Pons (tissue), 1 donor: ENCODE measurements at places on chromosomes 3 and 15.
A peak's percentile ranks its signal among the peaks of the same experiment; 100 is the strongest.

DNA sequence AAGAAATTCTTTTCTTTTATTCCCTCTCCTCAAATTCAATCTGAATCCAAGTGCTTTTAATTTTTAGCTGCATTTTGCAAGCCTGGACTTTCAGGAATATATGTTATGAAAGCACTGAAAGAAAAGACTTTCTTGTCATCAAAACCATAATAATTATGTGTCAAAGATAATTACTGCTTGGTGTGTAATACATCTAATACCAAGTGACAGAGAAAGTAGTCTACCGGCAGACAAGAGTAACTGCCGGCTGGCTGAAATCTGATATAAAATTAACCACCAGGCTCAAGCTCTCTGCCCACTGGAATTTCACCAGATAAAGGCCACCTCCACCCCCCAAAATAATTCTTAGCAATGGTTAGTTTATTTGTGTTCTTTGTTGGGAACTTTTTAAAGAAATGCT lies 220.9 kb upstream of the CDIN1 start:
- no peak for DNase-seq

- DNase-seq: no peak
These were observed 14.2 kb downstream of the LPP start for GRCh38 chr3:188168186-188168585.

- no peak for DNase-seq
These were observed 270.6 kb upstream of the RGMA start for GRCh38 chr15:93359425-93360131.

- DNase-seq: no peak
These were observed 98.3 kb downstream of the GBE1 start for GRCh38 chr3:81663114-81663513.

- no peak for DNase-seq
These were observed 15.8 kb upstream of the FANCD2 start for GRCh38 chr3:10010421-10010877.

- no peak for DNase-seq
These were observed 64.2 kb downstream of the TBC1D5 start for GRCh38 chr3:17678116-17678741.

DNA sequence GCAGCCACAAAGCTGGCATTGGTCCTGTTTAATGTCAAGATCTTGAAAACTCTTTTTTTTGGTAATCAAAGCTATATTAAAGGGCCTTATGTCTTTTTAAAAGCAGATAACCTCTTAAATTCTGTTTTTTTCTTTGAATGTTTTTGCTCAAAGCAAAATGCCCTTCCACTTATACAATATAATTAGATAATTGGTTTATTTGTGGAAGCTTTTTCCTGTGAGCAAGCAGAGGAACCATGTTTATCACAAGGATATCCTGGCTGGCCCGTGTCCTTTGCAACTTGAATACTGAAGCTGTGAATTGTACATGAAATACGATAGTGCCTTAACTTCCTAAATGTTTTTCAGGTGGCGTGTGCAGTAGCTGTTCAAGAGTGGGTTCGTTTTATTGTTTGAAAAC lies 2.6 kb downstream of the ST3GAL6 start:
- DNase-seq: no peak

DNA sequence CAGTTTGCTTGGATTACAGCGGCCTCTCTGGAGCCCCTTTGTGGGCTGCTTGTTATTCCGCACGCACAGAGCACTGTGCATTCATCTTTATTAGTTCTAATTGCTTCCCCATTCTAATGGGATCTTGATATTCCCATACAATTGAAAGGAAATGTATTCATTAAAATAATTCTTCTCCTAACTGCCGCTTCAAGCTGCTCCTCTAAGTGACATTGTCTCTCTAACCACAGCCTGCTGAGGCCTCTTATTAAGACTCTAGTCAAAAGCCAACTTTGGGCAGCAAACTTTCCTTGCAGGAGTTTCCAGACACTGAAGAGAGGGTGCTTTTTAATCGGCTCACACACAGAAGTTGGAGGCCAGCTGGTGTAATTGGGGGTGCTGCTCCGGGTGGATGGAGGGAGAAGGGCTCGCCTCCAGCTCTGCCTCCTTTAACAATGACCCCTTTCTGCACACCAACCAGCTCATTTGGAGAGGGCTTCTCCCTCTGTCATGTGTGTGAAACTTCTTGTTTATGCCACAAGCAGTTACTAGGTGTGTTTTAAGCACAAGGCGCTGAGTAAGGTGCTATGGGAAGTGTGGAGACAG lies 5.6 kb upstream of the MAGEF1 start:
- DNase-seq: peak; percentile 66

DNA sequence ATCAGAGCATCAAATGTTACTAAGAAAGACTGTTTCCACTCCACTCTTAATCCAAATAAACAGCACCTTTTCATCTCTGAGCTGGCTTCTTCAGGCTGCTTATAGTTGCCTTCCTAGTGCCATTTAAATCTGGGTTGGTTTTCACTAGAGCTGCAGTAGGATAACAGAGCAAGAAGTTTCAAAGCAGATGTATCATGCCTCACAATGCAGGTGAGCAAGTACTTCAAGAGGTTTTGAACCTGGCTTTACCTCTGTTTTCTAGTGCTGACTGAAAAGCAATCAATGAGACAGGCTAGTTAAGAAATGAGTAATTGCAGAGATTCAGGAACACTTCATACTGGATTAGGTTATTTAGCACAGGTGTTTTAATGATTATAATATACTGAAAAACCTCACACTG lies 147.7 kb upstream of the SATB1 start:
- DNase-seq: no peak

- DNase-seq: no peak
These were observed 32.5 kb downstream of the CRYGS start for GRCh38 chr3:186511702-186512101.

GRCh38 chr15:77148191-77148590 lies 77.3 kb upstream of the TSPAN3 start:
- no peak for DNase-seq

DNA sequence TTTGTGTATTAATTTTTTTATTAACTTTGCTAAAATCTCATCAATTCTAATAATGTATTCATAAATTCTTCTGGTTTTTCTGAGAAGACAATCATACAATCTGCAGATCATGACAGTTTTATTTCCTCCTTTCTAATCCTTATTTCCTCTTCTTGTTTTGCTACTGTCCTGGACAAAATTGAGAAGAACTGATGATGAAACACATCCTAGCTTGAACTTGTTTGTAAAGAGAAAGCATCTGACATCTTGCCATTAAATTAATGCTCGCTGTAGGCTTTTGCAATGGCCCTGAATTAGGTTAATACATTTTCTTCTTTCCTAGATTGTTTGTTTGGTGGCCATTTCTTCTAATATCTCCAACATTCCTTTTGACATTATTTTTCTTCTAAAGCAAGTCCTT lies 110.9 kb upstream of the TPM1 start:
- DNase-seq: peak; percentile 52

DNA sequence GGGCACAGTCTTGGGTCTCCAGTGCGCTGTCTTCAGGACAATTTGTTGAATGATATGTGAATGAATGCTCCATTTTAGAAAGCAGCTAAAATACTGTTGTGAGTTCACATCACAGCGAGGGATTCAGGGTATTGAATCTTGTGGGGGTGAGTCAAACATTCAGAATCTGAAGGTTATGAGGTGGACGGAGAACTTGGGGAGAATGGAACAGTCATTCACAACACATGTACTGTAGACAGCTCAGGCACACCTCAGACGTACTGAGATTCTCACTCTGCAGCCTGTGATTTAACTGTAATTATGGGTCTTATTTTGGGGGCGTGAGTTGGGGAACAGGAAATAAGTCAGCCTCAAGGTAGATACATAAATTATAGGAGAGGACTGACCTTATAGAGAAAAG lies 13.9 kb downstream of the CRYBG3 start:
- DNase-seq: no peak

DNA sequence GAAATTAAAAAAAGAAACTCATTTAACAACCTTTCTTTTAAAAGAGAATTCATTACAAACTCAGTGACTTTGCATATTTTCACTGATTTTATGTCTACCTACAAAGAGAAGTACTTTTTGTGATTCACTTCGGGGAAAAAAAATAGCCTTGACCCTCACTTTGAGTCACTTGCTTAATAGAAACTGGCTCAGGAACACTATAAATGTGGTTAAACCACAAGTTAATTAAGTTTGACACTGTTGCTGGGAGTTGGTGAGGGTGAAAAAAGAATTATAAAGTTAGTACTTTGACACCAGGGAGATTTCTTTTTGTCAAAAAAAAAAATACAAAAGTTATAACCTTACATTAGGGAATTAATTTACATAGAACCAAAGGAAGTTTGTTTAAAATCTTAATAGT lies 810.9 kb downstream of the NR2F2 start:
- DNase-seq: no peak

- no peak for DNase-seq
These were observed 18.3 kb upstream of the SEMA3F start for GRCh38 chr3:50136714-50137405.

GRCh38 chr15:61794276-61794675 lies 266.0 kb downstream of the VPS13C start:
- no peak for DNase-seq

DNA sequence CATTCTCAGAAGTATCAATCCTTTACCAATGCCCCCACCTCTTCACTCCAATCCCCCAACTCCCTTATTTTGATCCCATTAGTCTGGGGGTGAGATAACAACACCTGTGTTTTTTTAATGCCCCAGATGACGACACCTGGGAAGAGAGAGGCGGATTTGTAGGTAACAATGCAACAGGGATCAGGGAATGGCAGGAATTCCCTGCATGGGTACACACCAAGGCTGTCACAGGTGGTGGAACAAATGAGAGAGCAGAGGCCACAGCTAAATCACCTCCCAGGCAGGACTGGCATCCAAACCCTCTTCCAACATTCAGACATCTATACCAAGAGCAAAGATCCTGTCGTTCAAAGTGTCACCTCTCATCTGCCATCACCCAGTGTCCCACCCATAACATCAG lies 319.2 kb upstream of the TRIM42 start:
- DNase-seq: no peak

- DNase-seq: no peak
These were observed 45.0 kb upstream of the PRICKLE2 start for GRCh38 chr3:64270142-64270865.

- DNase-seq: no peak
These were observed 39.4 kb upstream of the TBL1XR1 start for GRCh38 chr3:177236704-177237103.

DNA sequence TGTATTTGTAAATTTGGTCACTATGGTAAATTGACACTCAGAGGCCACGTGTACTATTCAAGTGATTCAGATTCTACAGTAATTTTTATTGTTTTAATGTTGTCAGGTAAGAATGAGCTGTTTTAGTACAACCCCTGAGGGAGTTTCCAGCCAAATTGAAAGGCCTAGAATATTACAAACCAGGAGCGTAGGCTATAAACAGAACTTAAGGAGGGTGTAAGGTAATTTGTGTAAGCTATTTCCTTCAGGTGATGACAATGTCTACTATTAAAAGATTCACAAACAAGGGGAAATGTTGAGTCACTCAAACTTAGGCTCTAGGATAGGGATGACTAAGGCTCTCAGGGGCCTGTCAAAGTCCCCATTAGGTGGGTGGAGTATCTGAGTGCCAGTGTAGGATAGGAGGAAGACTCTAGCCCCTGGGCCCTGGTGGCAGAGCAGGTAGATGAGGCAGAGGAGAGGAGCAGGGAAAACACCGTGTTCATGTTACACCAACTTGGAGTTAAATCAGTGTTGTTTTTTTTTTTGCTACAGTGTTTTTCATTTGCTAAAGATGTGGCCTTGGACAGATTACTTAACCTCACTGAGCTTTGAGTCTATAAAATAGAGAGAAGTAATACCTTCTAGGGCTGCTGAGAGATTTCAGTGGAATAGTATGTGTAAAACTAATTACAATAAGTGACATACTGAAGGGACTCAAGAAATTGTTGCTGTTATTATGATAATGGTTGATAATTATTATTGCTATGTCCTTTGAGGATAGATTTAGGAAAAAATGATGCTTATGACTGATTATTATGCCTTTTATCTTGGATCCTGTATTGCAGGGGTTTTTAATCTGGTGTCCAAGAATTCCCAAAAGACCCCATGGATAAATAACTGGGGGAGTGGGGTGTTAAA lies 10.3 kb downstream of the TM4SF1 start:
- no peak for DNase-seq

GRCh38 chr3:129474984-129475804 lies 35.2 kb downstream of the IFT122 start:
- no peak for DNase-seq

DNA sequence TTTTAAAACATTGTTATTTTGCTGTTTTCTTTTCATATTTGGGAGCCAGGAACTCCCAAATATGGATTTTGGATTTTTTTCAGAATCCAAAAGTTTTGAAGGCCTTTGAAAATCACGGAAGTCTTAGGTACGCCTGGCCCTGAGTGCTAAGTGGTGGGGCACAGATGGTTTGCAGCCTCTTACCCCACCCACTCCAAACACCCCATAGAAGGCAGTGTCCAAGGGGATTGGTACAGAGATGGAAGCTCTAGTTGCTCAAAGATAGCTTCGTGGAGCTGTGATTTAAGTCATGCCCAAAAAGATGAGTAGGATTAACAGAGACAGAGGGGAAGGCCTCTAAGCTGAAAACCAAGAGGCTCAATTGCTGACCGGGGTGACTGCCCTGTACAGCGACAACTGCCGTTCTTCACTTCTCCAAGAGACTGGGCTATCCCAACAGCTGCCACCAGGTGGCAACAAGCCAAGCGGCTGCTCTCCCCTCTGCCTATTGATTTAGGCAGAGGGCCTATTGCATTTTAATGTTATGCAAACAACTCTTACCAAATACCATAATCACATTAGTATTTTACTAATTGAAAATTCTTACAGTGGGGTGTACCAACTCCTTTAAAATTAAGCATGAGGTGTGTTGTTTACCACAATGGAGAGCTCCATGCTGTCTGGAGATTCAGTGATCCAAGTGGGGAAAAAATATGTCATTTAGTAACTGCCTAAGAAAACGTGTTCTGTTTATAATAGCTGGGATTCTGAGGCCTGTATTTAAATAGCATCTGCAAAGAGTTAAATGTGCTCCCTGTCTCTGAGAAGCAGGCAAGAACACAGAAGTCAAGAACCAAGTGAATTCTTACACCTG lies 64.0 kb upstream of the C15orf61 start:
- peak; percentile 75 for DNase-seq

GRCh38 chr3:51637144-51637940 lies 33.7 kb upstream of the TEX264 start:
- no peak for DNase-seq

GRCh38 chr3:167091226-167091625 lies 288.9 kb downstream of the ZBBX start:
- DNase-seq: no peak

- DNase-seq: no peak
These were observed 244.2 kb upstream of the SLITRK3 start for GRCh38 chr3:165440380-165440779.

- DNase-seq: no peak
These were observed 11.4 kb downstream of the SPRED1 start for GRCh38 chr15:38263996-38264395.

DNA sequence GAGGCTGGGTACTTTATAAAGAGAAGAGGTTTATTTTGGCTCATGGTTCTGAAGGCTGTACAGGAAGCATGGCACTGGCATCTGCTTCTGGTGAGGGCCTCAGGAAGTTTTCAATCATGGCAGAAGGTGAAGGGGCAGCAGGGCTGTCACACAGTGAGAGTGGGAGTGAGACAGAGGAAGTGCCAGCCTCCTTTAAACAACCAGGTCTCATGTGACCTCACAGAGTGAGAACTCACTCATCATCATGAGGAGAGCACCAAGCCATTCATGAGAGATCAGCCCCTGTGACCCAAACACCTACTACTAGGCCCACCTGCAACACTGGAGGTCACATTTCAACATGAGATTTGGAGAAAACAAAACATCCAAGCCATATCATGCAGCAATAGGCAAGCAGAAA lies 9.3 kb upstream of the RFTN1 start:
- no peak for DNase-seq
